Ascending aorta (tissue), 2 donors: ENCODE measurements at places on chromosomes 6 and 20. TPM values are rescaled to one million over a fixed set of nuclear protein-coding genes. Genes with fewer than 3 reads are reported as not detected.

RIN2 gene
- total RNA-seq = 45.7 TPM

- H3K4me3 ChIP-seq = no peak overlapping the region
- no peaks in the 10 kb centered on the region for H3K36me3 ChIP-seq
- H3K27me3 ChIP-seq = no peaks in the 10 kb centered on the region
Observed at GRCh38 chr6:38259736-38260135, 380.0 kb downstream of the BTBD9 start.

DNA sequence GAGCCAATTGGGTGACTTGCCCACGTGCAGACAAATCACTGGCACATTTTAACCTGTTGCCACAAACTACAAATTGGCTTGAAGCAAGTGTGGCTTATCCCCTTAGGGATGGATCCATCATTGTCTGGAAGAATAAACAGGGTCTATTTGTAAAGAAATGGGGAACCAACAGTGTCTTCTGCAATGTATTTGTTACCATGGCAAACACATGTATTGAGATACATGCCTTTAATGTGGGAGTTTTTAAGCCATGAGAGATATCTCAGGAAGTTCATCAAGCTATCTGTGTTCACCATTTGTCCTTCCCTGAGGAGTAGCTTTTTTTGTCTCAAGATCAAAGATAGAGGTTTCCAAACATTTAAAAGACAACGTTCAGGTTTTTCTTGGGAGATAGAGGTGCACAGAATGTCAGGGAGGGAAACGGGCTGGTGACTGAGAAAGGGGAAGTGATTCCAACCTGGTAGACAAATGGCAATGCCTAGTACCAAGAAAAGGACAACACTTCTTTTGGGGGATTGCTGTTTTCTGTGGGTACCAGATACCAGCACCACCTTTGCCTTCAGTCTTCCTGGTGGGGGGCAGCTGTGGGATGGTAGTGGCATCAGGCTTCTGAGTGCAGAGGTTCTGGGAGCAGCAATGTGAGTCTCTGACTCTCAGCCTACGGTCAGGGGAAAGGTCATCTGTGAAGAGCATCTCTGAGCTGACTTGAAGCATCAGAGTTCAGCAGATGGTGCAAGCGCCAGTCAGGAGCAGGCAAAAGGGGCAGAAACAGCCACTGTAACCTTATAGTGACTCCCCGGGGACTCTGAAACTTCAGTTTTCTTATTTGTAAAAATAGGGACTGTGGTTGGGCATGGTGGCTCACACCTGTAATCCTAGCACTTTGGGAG lies 20.1 kb upstream of the BCAS1 start:
- H3K4me1 ChIP-seq = no peaks in the 10 kb centered on the region
- no peaks in the 10 kb centered on the region for H3K36me3 ChIP-seq
- no peak overlapping the region for H3K4me3 ChIP-seq
- H3K27me3 ChIP-seq = no peaks in the 10 kb centered on the region

GRCh38 chr6:169045486-169045885 lies 208.2 kb downstream of the THBS2 start:
- peak overlapping the region; percentile 64 for H3K27ac ChIP-seq
- DNase-seq = peak; percentile 85
- H3K4me3 ChIP-seq = no peak overlapping the region
- peaks cover 6% of the 10 kb centered on the region for H3K4me1 ChIP-seq
- no peaks in the 10 kb centered on the region for H3K36me3 ChIP-seq
- no peaks in the 10 kb centered on the region for H3K27me3 ChIP-seq

DNA sequence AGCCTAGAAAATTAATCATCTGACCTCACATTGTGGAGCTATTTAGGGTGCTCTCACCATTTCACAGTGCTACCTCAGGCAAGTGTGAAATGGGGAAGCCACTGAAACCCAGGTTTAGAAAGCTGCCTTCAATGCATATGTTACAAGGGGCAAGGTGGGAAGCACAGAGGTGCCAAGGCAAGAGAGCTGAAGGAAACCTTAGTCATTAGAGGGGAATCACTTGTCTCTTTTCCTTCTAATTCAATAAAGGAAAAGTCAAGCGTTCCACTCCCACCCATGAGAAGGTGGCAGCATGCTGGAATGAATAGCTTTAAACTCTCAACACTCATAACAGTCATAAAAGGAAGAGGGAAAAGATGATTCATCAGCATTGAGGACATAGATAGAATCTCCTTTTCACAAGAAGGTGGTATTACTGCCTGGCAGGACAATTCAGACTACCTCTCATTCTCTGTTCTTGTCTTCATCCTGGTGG lies 251.9 kb upstream of the IRAK1BP1 start:
- DNase-seq = no peak
- H3K4me3 ChIP-seq = no peak overlapping the region
- peak overlapping the region; percentile 57 for H3K27ac ChIP-seq
- no peaks in the 10 kb centered on the region for H3K4me1 ChIP-seq

DNA sequence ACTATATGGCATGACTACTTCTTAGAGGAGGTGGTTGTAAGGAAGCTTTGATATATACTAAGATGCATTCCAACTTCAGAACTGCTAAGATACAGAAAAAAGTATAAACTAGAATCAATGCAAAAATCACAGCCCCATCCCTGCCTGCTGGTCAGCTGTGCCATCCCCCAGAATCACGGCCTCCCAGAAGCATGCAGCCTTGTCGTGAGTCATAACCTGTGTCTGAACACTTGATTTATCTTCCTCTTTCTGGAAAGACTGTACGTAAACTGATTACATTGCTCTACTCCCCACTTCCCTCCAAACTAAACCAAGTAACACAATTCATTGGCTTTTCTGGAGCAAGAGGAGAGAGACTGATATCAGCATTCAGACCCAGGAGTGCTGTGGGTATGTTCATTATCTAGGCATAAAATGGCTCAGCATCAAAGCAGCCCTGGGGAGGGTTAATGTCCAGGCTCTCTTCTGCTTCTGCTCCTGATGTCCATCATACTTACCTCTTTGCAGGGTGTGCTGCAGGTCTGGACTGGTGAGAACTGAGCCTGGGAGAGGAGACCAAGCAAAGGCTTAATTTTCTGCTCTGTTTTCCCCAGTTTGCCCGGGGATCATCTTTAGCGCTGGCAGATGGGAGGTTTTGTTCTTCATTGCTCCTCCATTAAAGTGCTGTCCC lies 18.4 kb downstream of the SCP2D1 start:
- no peak overlapping the region for H3K4me3 ChIP-seq
- H3K27me3 ChIP-seq = no peaks in the 10 kb centered on the region
- DNase-seq = no peak
- no peak overlapping the region for H3K27ac ChIP-seq
- no peaks in the 10 kb centered on the region for H3K4me1 ChIP-seq
- H3K36me3 ChIP-seq = no peaks in the 10 kb centered on the region

SMIM29 gene
- total RNA-seq = 9.2 TPM

SNX9 gene
- total RNA-seq = 55.2 TPM

DNA sequence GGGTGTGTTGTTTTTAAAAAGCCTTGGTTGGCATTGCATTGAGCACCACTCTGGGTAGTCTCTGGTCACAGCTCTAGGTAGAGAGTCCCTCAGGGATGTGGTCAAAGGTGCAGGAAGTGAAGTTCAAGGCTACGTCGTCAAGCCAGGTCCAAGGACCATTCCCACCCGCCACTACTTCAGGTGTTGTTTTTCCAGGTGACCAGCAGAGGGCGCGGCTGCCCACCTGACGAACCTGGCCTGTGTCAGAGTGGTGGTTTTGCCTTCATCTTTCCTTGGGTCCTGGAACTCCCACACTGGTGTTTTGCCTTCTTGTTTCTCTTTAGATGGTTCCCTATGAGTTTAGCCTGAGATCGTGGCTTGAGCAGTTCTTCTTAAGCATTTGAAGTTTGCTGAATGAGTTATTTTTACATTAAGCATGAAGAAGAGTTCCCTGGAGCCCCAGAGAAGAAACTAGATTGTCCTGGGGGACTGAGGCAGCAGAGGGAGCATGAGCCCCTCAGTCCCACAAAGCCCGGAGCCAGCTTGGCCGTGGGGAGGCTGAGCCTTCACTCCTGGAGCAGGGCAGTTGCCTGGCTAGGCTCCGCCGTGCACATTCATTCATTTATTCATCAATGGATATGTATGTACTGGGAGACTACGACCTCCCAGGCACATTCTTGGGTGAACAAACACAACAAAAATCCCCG lies 5.6 kb upstream of the PHACTR3 start:
- DNase-seq = no peak
- no peaks in the 10 kb centered on the region for H3K36me3 ChIP-seq
- H3K27ac ChIP-seq = no peak overlapping the region
- no peak overlapping the region for H3K4me3 ChIP-seq
